Skeletal muscle cell (primary cell): ENCODE measurements at places on chromosomes 11 and 22.

GRCh38 chr22:50445880-50446707 lies 28.7 kb downstream of the SBF1 start:
- DNase-seq, result no peak

DNA sequence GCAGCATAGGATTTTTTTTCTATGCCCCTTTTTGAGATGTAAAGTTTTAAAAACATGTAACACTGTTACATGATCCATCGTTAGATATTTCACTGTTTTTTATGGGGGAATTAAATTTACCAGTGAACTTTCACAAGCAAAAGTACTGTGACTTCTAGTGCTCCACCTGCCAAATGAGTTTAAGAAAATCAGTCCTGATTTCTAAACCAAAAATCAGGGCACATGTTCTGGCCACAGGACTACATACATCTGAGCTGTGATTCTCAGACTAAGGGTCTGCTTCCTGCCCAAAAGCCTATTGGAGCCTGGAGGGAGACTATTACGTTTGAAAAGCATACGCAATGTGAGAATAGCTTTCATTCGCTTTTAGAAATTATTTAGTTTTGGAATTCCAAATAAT lies 22.5 kb downstream of the TMPRSS13 start:
- no peak for DNase-seq

DNA sequence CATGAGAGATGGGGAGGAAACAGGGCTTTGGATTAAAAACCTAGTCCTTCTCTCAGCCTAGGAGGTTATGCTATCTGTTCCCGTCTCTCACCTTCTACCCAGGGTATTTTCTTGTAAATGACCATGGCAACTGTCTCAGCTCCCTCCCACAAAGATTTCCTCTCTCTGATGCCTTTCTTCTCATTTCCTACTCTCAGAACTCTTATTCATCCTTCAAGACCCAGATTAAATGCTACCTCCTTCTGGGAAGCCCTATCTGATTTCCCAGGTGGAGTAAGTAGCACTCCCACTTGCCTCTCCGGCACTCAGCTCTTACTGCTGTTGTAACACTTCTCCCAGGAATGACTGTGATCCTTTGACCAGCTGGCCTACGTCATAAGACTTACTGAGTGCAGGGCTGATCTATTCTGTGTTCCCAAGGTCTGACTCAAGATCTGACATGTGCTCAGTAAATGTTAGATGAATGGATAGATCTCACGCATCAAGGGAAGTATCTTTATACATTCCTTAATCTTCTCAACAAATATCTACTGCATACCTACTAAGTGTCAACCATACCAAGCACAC lies 175.0 kb downstream of the TENM4 start:
- DNase-seq, result no peak

DNA sequence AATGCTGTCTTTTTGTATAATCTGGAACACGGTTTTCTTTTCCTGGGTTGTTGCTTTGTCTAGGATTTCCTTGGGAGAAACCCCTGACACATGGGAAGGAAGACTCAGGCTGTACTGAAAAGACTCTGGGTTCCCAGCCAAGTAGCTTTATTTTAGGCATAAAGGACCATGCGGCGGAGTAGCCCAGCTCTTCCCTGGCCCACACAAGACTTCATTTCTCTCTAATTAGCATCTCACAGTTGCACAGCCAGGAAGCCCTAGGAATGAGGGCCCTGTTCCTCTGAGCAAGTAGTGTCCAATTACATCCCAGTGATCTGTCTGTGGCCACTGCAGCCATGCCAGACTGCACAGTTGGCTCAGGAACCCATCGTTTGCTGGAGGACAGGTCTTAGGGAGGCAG lies 319.5 kb downstream of the TENM4 start:
- DNase-seq, result peak; percentile 31

DNA sequence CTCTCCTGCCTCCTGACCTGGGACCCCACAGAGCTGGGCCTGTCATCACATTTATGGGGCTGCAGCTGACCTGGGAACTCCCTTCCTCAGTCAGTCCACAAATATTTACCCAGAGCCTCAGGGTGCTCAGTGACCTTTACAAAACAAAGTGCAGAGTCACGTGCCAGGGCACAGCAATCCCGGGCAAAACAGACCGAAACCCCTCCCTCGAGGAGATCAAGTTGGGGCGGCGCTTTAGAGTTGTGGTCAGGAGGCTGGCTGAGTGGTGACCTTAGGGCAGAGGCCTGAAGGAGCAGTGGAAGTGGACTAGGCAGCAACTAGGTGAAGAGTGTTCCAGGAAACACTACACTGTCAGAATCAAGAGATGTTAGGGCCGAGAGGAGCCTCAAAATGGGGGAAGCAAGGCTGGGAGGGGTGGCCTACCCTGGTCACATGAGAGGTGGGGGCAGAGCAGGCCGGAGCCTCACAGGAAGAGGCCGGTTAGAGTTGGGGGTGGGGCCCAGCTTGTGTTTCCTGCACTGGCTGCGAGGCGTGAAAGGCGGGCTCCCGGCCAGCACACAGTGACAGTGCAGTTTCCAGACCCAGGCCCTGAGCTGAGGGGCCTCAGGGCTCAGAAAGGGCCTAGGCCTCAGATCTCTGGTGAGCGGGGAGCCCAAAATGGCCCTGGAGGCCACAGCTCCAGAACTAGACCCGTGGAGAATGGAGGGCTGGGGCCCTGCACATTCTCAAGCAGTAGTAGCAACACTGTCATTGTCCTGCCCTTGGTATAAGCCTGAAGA lies 3.7 kb upstream of the NEAT1 start:
- DNase-seq, result peak; percentile 90

DNA sequence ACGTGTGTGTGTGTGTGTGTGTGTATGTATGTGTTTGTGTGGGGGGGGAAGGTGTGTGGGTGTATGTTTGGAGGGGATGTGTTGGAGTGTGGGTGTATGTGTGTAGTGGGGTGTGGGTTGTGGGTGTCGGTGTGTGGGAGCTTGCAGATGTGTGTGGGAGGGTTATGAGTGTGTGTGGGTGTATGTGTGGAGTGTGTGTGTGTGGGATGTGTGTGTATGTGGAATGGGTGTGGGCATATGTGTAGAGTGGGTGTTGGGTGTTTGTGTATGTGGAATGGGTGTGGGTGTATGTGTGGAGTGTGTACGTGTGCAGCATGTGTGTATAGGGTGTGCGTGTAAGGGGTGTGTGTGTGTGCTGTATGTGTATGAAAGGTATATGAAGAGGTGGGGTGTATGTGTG lies 14.7 kb downstream of the STX3 start:
- DNase-seq, result no peak

DNA sequence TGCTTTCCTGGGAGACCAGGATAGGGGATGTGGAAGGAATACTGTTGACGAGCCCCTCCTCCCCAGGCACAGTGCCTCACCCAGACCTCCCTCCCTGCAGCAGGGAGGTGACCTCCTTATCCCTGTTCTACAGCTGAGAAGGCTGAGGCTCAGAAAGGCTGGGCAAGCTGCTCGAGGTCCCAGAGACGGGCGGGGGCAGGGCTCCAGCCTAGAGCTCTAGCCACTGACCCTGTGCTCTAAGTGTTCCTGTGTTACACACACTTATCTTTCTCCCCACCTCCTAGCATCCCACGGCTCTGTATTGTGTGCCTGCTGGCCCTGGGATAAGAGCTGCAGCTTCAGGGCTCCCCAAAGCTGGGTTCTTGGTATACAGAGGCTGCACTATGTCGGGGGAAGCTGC lies 7.9 kb downstream of the CCDC134 start:
- DNase-seq, result no peak

GRCh38 chr11:126405374-126405773 lies 49.9 kb downstream of the ST3GAL4 start:
- no peak for DNase-seq

DNA sequence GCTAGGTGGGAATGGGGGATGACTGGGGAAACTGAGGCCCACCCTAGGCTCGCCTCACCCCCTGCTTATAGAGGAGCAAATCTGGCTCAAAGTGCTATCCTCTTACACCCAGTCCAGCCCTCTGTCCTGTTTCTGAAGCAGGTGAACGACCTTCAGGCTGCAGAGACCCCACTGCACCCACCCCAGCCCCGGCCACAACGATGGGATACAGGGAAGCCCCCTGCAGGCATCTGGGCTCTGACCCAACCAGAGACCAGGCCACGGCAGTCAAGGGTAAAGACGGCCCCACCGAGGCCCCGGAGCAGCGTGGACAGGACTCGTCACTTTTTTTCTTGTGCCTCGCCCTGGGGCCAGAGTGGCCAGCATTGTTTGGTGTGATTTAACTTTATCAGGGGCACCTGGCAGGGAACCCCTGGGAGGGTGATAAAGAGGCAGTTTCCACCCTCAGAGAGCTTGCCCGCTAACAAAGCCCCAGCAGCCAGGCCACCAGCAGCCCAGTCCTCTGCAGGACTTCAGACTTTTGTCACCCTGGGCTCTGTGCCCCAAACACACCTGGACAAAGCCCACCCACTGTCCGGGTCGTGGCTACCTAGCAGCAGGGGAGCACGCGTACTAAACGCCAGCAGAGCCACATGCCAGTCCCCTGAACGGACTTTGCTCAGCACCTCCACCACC lies 612.6 kb downstream of the TBC1D22A start:
- DNase-seq, result no peak

GRCh38 chr11:61647529-61647928 lies 32.7 kb upstream of the DAGLA start:
- DNase-seq, result no peak

- DNase-seq, result no peak
Measured at GRCh38 chr22:20857247-20857643, 1.4 kb downstream of the PI4KA start.

- DNase-seq, result no peak
Measured at GRCh38 chr11:18304745-18305144, 17.2 kb downstream of the HPS5 start.

DNA sequence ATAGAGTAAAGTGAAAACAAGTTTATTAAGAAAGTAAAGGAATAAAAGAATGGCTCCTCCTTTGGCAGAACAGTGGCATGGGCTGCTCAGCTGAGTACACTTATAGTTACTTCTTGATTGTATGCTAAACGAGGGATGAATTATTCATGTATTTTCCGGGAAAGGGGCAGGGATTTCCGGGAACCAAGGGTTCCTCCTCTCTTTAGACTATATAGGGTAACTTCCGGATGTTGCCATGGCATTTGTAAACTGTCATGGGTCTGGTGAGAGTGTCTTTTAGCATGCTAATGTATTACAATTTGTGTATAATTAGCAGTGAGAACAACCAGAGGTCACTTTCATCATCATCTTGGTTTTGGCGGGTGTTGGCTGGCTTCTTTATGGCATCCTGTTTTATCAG lies 23.5 kb upstream of the SPTY2D1 start:
- no peak for DNase-seq

DNA sequence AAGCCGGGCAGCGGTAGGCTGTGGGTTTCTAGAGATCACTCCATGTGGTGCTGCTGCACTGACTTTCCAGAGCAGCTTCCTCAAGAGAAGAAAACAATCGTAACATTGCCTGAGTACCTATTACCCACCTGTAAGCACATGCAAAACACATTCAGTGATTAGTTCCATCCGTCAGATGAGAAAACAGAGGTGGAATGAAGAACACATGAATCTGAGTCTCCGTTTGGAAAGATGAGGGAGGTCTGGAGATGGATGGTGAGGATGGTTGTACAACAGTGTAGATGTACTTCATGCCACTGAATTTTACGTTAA lies 7.5 kb upstream of the SLCO2B1 start:
- no peak for DNase-seq

GRCh38 chr11:8203414-8203715 lies 34.5 kb upstream of the RIC3 start:
- no peak for DNase-seq

- DNase-seq, result no peak
Measured at GRCh38 chr11:76443268-76443980, 1.4 kb upstream of the EMSY start.

DNA sequence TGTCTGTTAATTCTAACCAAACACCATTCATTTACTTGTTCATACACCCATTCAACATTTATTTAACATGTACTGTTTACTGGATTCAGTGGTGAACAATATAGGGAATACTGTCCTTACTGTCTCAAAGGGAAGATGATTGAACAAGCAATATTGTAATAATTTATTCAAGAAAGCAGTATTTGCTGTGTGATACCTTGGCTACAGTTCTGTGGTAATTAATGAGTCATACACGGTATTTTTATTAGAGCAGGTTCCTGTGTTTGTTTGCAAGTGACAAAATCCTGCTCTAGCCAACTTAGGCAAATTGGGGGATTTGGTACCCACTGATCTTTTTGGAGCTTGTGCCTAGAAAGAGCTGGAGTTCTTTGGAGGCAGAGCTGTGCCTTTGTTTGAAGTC lies 15.7 kb downstream of the PIH1D2 start:
- no peak for DNase-seq

GRCh38 chr11:44550123-44550522 lies 15.3 kb upstream of the CD82 start:
- no peak for DNase-seq

GRCh38 chr22:35409783-35410662 lies 10.1 kb downstream of the MCM5 start:
- DNase-seq, result no peak

GRCh38 chr22:28438183-28438768 lies 241.4 kb downstream of the TTC28 start:
- DNase-seq, result no peak

GRCh38 chr22:35896111-35896705 lies 132.4 kb downstream of the RBFOX2 start:
- no peak for DNase-seq

DNA sequence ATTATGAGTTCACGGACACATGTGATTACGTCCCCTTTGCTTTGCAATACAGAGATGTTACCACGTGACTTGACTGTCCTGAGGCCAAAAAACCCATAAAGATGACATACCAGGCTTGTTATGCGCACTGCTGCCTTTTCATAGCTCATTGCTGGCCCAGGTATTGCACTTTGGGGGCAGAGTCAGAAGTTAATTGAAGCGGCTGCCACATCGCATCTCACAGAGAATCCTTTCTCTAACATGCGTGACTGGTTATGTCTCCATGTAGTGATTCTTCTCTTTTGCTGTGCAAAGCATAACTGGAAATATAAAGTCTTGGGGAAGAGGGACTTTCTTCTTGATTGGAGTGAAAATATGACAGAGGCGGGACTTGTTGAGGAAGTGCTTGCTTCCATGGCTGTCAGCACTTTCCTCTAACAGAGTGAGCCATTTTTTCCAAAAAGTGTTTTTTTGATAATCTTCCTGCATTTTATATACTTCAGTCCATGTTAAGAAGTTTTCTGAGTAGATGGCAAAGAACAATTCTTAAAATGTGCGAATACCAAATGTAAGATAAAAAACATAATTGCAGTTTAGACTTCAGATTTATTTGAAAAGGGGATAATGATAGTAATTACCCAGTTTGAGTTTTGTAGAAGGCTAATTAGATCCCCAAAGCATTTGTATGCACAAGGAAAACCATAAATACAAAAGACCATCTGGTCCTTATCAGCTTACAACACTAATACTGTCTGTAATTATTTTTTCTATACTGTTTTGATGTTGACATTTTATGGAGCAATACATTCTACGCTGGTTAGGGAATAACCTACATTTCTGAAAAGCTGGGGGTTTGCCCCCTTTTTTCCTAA lies 324.6 kb upstream of the MTNR1B start:
- no peak for DNase-seq

- DNase-seq, result no peak
Measured at GRCh38 chr22:30074147-30074546, 6.1 kb upstream of the HORMAD2 start.

DNA sequence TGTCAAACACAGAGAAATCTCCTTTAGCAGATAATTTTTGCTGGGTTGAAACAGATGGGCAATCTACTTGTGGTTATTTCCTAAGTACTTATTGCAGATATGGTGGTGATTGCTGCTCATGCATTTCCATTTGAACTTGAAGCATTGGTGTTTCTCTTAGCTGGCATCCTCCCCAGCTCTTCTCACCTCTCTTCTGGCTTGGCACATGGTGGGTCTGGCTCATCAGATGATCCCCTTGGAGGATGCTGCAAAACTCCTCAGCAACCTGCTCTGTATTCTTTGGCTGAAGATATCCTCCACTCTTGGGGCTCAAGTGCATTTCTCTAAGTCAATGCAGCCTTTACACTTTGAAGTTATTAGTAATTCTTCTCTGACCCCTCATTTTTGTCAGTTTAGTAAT lies 87.3 kb upstream of the MYO18B start:
- no peak for DNase-seq
